ENCODE measurements at places on chromosomes 16 and 17.

DNA sequence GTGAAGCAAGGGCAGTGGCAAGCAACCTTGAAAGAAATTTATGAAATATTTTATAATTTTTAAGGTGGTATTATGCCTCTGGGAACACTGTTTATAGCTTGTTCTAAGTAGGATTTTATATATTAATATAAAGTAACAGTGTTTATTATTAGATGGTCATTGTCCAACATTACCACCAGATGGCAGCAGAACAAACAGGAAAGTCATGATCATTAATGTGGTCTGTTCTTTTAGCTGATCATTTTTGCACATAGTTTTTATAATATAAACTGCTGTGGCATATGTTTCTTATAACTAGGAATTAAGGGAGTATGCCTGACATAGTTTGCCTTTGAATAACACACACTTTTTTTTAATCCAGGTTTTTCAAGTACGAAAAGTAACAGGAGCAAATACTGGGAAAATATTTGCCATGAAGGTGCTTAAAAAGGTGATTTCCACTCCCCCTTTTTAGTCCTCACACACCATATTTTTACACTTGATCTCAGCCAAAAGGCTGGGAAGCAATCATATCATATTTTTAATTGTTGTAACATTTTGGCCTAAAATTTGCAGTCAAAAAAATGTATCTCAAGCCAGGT lies 21.4 kb downstream of the RPS6KB1 start:
- peak; percentile 60 for DNase-seq

GRCh38 chr17:76353004-76353598 lies 615 bp downstream of the PRPSAP1 start:
- no peak for DNase-seq

GRCh38 chr17:44297975-44298374 lies 10.4 kb upstream of the RUNDC3A start:
- no peak for DNase-seq

GRCh38 chr16:56336711-56337110 lies 88.6 kb downstream of the AMFR start:
- no peak for DNase-seq

DNA sequence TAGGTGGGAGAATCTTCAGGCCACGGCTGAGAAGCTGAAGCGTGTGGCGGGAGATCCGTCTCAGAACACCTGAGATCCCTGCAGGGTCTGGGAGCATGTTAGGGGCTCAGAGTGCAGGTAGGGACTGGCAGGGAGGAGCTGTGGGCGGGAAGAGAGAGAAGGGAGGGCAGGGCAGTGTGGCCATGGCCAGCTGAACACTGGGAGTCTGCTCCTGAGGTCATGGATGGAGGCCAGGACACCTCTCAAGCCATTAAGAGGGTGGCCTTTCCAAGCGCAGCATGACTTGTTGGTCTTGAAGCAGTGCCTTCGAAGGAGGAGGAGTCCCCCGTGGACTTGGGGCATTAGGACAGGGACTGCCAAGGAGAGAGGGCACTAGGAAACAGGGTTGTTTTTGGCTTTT lies 23.7 kb downstream of the NAA60 start:
- DNase-seq, result no peak

GRCh38 chr17:50469208-50469605 lies 527 bp upstream of the CHAD start:
- DNase-seq, result no peak

DNA sequence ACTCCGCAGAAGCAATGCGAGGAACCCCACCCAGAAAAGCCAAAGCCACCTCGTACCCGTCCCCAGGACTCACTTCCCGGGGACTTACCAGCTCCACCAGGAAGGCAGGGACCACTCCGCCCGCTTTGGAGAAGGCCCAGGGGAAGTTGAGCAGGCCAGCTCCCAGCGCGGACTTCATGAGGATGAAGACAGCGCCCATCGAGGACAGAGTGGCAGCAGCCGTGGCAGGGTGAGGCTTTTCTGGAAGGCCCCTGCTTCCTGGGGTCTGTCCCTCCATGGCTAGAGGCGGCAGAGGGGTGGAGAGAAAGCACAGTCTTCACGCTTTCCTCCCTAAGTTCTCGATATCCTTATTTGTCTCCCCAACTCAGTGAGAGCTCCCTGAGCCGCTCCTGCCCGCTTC lies 714 bp downstream of the SLC38A8 start:
- DNase-seq, result no peak

Measured in NB4 (cell line).